ENCODE measurements at places on chromosomes 5 and 9.

GRCh38 chr5:163473635-163474243 lies 13.3 kb downstream of the HMMR start:
- DNase-seq, result no peak

DNA sequence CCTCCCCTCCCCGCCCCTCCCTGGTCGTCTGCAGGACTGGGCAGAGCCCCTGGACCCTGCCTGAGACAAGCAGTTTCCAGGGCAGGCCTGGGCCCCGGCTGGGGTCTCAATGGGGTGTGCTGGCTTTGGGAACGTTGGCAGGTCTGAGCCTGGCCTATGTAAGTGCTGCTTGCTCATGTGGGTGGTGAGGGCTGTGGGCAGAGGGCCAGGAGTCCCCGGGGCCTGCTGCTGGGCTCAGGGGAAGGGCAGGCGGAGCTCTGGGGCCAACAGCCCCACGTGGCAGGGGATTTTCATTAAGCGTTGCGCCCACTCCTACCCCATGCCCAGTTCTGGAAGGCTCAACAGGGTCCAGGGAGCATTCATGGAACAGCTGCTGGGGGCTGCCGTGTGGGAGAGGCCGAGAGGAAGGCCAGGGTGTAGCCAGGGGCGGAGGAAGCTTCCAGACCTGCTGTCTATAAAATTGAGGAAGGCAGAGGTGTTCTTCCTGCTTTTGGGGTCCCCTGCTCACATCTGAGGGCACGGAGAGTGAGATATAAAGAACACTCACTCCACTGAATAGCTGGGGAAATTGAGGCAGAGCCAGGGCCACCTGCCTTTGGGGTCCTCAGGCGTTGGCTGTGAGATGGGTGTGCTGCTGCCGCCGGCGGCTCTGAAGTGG lies 32.5 kb downstream of the RXRA start:
- DNase-seq, result no peak

DNA sequence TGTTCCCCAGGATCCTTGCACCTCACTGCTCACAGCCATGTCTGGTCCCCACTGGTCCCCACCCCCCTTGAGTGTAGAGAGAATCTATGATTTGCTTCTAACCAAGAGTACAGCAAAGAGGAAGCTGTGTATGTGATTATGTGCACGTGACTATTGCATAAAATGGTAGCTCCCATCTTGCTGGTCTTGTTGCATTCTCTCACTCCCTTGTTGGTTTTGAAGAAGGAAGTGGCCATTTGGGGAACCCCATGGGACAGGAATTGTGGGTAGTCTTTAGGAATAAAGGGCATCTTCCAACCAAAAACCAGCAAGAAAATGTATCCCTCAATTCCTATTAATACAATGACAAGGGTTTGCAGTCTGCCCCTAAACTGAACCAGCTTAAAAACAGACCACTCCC lies 5.2 kb upstream of the FCN2 start:
- DNase-seq, result no peak

DNA sequence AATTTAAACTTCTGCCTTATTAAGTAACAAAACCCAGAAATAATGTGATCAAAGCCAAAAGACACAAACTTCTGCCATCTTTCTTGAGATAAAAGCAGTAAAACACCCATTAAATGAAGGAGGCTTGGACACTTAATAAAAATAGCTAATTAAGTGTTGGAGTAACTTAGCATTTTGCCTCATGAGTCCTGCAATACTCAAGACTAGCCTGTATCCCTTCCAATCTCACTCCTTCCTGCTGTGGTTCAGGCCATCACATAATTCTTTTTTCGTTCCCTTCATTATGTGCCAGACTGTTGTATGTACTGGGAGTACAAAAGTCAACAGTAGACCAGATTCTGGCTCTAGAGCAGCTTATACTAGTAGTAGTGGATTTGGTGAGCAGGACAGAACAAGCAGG lies 250.2 kb downstream of the NFIB start:
- no peak for DNase-seq

DNA sequence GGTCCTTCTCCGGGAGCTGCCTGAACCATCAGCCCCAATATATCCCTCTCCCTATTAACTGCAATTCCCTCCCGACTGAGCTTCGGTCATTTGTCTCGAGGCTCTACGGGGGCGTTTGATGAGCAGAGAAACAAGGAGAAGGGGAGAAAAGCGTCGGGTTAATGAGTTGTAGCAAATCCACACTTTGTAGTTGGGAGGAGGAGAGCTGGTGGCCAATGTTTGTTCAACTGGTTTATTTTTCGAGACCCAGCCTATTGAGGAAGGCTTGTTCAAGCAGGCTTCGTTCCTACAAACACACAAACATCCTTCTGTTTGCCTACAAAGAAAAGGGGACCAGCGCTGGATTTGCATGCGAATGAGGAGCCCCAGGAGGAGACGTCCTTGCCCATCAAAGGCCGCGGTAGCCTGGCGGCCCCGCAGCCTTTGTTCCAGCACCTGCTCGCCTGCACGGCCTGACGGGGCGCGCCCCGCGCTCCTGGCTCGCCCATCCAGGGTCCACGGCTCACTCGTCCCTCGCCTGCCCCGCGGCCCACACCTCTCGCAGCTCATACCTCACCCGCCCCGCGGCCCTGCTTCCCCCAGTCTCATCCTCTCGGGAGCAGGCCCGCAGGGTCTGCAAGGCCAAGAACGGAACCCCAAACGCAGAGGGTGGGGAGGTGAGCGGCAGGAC lies 4.6 kb downstream of the FOXD1 start:
- no peak for DNase-seq

DNA sequence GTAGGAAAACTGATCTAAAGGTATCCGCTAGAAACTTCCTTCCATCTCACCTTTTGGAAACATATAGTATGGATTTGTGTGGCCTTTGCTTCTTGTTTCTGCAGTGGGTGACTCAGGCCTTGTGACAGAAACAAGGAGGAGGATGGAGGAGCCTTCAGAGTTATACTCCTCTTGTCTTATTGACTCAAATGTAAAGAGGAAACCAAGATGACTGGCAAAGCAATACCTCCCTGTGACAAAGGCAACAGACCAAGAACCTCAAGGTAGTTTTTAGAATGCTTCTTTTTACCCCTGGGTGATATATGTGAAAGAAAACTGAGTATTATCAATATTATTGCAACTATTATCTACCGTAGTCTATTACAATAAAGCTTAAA lies 123.3 kb upstream of the SLIT3 start:
- no peak for DNase-seq

- peak; percentile 30 for DNase-seq
These were observed 88.8 kb downstream of the PHF2 start for GRCh38 chr9:93665128-93665636.

DNA sequence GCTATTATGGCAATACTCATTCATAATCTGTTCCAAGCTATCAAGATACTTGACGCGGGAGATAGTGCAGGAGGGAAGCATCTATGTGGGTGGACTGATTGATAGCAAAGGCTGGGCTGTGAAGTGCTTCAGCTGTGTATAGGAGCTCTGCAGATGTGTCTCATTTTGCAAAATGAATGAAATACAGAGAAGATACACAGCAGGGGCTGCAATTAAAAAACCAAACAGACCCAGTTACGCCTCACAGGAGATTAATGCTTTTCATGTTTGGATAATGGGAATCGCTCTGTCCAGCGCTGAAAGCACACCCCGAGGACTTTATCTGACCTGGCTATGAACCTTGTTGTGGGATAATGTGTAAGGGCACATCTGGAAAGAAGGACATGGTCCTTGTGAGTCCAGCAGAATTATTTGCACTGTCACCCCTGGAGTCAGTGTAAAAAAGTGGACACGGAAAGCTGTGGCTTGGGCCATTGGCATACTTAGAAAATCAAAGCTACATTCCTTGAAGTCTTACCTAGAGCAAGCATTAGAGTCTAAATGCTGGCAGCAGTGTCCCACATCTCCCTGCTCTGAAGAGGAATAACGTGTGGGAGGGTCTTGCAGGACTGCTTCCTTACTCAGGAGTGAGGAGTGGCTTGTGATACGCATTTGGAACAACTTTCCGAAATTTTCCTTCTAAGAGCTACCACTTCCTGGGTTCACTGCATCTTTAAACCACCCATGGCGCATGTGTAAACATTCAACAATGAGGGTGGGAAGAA lies 2.6 kb downstream of the SH3RF2 start:
- DNase-seq, result no peak

All from breast epithelium (tissue), 4 donors.